ENCODE measurements at places on chromosomes 3 and 15.

GRCh38 chr15:72706266-72706665, 20.3 kb downstream of the BBS4 start:
- DNase-seq = no peak

GRCh38 chr3:51024765-51025632, 350.3 kb downstream of the DOCK3 start:
- peak; percentile 52 for DNase-seq

- no peak for DNase-seq
Observed at GRCh38 chr3:44419116-44419922, 58.2 kb downstream of the ZNF445 start.

DNA sequence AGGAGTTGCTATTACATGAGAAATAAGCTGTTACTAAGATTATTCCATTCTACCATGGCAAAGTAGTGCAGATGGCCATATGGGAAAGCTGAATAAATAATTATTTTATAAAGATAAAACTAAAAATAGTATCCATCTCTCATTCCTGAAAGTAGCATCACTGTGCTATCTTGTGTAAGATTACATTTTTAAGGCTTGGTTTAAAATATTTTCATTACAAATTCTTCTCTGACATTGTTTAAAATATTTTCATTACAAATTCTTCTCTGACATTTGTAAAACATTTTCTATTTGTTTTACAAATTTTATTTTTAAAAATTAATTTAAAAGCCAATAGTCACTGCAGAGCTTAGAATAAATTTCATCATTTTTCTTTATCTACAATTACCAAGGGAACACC, 665.5 kb upstream of the NAALADL2 start:
- no peak for DNase-seq

- no peak for DNase-seq
Observed at GRCh38 chr3:38021196-38021595, 8.2 kb downstream of the PLCD1 start.

GRCh38 chr3:166752214-166752613, 627.9 kb downstream of the ZBBX start:
- no peak for DNase-seq

- no peak for DNase-seq
Observed at GRCh38 chr3:164393171-164393570, 685.1 kb downstream of the SI start.

- no peak for DNase-seq
Observed at GRCh38 chr3:190502946-190503345, 10.9 kb upstream of the IL1RAP start.

DNA sequence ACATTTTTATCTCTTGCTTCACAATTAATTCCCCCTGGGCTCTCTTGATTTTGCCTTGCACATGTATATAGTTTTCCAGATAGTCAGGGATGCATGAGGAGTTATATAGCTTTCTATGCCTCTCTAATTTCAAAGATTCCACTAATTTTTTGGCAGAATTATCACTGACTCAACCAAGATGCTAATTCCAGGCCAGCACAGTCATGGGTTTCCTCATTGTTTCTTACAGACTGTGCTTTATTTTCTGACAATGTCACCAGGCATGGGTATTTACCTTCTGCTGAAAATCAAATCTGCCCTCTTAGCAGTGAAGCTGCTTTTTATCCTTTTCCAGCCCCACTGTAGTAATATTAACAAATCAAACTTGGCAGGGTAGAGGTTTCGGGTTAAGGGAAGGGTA, 1520.6 kb upstream of the CADM2 start:
- DNase-seq = no peak

DNA sequence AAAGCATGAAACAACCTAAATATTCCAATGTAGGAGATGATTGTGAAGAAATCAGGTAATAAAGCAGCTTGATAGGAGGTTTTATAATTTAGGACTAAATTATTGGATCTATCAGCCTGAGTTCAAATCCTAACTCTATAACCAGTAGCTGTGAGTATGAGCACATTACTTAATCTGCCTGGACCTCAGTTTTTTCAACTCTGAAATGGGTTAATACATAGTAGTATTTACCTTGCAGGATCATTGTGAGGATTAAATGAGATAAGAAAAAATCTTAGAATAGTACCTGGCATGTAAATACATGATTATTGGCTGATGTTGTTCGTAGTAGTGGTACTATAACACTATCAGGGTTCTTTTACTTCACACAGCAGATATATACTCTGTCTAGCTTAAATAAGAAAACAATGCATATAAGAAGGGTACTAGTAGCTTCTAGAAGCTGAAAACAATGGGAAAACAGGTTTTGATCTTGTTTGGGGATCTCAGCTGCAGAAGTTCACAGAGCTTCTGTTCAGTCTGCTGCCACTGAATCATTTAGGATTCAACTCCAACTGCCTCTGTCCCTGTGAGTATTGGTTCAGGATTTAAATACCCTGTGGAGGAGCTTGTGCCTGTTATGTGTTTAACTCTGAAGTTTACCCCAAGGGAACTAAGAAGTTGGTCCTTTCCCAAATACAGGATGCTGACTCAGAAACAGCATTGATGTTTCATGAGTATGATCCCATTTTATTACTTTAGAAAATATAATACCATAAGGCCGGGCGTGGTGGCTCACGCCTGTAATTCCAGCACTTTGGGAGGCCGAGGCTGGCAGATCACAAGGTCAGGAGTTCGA, 34.2 kb downstream of the KAT2B start:
- no peak for DNase-seq

DNA sequence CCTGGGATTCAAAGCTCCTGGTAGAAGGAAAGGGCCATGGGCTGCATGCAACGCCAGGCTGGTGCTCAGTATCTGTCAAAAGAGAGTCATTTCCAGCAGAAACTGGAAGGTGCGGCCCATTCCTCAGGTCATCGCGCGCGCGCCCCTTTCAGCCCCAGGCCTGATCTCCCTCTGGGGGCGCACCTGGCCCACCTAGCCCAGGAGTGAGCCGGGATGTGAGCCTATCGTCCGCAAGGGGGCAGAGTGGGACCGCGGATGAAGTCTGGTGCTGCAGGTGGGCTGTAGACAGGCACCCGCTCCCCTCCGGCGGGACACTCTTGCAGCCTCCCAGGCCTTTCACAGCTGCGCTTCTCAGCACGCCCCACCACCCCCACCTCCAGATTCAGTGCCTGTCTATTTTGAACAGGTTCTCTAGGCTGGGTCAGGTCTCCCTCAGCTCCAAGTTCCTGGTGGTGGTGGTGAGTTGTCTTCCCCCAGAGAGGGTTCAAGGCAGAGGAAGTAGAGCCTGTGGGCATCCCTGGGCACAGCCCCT, 5.8 kb upstream of the RPL29 start:
- DNase-seq = peak; percentile 77

DNA sequence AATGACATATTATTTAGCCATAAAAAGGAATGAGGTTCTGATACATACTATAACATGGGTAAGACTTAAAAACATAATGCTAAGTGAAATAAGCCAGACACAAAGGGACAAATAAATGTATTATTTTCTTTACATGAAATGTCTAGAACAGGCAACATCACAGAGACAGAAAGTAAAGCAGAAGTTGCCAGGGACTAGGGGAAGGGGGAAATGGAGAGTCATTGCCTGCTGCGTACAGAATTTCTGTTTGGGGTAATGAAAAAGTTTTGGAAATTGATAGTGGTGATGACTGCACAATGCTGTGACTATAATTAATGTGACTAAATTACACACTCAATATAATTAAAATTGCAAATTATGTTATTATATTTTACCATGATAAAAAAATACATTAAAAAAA, 99.9 kb downstream of the ANO10 start:
- no peak for DNase-seq

- no peak for DNase-seq
Observed at GRCh38 chr3:37498126-37499039, 324.0 kb upstream of the LRRFIP2 start.

GRCh38 chr3:45016916-45017315, 9.2 kb upstream of the CLEC3B start:
- no peak for DNase-seq

DNA sequence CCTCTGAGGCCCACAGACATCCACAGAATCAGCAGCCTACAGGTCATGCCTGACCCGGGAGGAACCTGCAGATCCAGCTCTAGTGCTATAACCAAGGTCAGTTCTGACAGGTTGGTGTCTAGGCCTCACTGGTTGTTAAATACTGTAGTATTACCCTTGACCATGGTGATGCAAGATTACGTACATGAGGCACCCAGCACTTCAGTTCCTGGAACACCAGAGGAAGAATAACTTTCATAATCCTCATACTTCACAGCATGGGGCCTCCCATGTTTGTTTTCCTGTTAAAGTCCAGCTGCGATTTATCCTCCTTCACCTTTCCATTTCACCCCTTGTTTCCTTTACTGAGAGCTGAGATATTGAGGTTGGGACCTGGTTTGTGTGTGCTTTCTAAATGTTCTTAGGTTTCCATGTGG, 34.4 kb upstream of the GLCE start:
- DNase-seq = no peak

GRCh38 chr15:95470997-95471689, 859.4 kb upstream of the NR2F2 start:
- DNase-seq = no peak

GRCh38 chr3:38004415-38005075, 14.0 kb downstream of the VILL start:
- DNase-seq = peak; percentile 25

- no peak for DNase-seq
Observed at GRCh38 chr3:187935623-187936156, 190.4 kb upstream of the BCL6 start.

GRCh38 chr3:58560771-58561311, 16.4 kb downstream of the FAM107A start:
- no peak for DNase-seq

GRCh38 chr3:30344288-30344687, 262.1 kb upstream of the TGFBR2 start:
- no peak for DNase-seq

- DNase-seq = no peak
Observed at GRCh38 chr3:122535964-122536631, 21.4 kb upstream of the KPNA1 start.

DNA sequence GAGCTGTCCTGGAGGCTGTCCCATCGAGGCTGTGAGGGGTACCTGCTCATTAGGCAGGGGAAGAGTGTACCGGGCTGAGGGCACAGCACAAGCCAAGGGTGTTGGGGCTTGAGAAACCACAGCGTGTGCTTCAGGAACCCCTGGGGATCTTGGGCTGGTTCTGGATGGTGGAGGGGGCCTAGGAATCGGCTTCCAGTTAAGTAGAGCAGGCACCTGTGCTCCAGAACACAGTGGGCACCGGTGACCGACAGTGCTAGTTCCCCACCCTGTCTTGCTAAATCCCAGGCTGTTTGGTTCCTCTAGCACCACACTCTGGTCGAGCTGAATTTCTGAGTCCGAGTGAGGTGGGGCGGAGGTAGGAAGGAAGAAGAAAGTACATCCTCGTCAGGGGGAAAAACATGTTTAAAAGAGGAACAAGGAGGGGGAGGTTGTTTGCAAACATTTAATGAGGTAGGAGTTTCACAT, 29.1 kb downstream of the SLC6A6 start:
- DNase-seq = no peak

GRCh38 chr15:41603941-41604911, 45.2 kb downstream of the TYRO3 start:
- peak; percentile 8 for DNase-seq

DNA sequence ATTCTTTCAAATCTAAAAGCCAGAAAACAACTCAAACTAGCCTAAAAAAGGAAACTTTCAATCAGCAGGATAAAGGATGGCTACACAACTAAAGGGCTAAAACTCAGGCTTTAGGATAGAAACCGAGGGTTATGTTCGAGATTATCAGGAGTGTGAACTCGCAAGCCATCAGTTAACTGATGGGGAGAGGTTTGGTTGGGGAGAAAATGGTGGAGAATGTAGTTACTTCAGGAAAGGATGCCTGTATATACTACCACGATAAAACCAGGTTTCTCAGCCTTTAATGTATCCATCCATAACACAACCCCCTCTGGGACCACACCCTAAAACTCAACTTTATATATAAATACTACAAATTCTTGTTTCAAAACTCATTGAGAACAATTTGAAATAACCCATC, 22.2 kb downstream of the TRA2B start:
- DNase-seq = no peak

DNA sequence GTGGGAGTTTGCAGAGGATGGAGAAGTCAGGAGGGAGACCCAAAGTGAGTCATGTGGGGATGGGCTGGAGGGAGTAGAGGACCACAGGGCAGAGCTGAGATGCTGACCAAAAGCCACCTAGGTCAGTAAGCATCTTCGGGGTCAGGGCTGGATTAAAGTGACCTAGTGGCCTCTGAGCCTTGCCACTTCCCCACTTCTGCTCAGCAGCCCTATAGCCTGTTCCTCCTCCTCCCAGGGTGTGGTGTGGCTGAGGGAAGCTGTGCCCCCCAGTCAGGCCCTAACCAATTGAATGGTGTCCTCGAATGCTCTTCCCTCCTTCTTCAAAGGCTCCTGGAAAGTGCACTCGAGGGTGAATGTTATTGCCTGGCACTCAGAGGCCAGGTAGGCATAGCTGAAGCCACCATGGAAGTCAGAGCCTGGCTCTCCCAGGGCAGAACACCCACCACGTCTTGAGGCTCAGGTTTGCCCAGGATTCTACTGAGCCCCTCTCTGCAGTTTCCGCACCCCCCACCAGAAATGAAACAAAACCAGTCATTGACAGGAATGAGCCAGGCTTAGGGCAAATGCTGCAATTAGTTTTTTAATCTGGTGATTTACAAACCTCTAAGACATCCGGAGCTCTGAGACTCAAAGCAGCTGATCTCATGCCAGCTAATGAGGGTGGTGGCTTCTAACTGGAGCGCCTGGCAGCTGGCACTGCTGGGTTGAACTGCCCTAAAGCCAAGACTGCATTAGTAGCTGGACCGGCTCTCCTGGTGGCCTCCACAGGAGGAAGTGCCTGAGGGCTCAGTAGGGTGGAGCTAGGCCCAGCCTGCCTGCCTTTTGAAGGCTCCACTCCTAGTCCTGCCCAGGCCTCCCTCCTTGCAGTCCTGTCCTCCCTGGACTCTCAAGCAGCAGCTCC, 26.0 kb upstream of the VIPR1 start:
- DNase-seq = no peak

DNA sequence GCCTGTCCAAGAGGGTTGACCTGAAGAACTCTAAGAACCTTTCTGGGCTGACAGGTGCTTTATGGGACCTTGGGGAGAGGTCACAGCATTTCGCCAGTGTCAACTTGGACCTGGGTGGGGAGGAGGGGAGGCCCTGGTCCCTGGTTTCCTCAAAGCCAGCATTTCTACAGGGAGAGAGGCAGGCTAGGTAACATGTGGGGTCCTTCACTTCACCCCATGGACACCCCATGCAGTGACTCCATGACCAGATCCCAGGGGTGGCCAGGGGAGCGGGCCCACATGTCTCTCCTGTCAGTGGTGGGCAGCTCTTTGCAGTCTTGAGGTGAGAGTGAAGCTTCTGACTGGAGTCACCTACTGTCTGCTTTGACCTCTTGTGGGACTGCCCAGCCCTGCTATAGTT, 35.8 kb downstream of the GOLGA6L10 start:
- no peak for DNase-seq

DNA sequence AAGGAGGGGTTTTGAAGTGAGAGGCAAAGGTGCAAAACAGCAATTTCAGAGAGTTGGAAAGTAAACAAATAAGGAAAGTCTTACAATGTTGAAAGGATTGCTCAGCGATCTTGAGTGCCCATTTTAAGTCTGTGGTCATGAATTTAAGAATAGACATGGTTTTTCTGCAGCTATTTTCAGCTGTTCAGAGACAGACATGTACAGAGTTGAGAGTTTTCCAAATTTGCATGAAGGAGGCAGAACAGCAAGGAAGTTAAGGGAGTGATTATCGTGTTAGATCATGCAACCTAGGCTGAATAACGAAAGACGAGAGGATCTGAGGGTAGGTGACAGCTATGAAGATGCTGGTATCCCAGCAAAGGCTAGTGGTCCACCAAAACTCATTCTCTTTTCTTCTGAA, 37.2 kb downstream of the DET1 start:
- DNase-seq = no peak
